ENCODE measurements at places on chromosomes 7 and 10.

DNA sequence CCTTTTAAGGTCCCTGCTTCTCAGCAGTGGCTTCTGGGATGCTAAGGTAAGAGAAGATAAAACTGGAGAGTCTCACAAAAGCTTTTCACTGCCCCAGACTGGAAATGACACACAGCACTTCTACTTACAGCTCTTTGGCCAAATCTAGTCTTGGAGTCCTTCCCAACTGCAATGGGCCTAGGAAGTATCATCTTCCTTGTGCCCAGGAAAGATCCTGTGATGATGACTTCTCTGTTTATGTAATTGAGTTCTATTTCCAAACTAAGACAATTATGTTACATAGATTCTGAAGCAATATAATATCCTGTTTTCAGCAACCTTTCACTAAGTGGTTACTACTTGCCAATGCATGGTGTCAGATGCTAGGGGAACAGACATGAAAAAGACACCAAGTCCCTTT is 234.1 kb downstream of the PTEN start:
- no peak for DNase-seq

- no peak for DNase-seq
Observed at GRCh38 chr10:61125560-61126170, 181.7 kb upstream of the RHOBTB1 start.

DNA sequence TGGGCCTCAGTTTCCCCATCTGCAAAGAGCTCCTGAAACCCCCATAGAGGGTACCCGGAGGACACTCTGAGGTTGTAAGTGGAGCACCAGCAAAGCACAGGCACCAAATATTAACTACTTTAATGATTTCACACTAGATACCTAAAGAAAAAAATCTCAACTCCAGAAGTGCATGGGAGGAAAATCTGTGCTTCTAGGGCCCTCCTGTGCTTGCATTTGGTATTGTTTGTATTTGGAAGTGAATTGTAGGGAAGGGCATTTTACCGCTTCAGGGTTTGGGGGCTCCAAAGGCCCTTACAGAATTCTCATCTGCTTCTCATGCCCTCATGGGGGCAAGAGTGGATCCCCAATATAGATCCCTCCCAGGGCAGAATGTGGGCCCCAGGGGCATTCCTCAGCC is 22.4 kb upstream of the DRGX start:
- DNase-seq, result no peak

- DNase-seq, result no peak
Observed at GRCh38 chr10:86300931-86301830, 65.4 kb downstream of the GRID1 start.

Measured in T-helper 9 cell (primary cell).